ENCODE measurements at places on chromosomes 16 and 17.

- no peak for DNase-seq
These were observed 82.8 kb downstream of the SNX29 start for GRCh38 chr16:12059216-12059769.

- no peak for DNase-seq
These were observed 141.2 kb downstream of the LAT start for GRCh38 chr16:29126057-29126494.

DNA sequence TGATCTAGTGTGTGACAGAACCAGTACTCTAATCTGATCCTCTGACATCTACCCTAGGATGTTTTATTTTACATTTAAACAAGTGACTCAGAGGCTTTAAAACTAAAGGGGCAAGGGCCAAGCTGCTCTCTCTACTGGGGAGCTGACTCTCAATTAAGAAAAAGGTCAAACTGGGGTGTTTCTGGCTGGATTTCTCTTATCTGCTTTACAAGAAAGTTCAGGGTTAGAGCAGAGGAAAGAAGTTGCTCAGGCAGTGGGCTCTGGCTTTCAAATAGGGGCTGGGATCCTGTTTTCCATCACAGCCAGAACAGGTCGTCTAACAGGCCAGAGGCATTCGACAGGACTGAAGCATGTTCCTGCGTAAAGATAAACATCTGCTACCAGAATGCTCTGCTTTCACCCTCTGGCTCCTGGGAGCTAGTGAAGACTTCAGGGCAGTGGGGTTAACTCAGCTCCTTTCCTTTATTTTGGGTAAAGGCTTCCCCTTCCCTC is 8.5 kb downstream of the MMP28 start:
- no peak for DNase-seq

DNA sequence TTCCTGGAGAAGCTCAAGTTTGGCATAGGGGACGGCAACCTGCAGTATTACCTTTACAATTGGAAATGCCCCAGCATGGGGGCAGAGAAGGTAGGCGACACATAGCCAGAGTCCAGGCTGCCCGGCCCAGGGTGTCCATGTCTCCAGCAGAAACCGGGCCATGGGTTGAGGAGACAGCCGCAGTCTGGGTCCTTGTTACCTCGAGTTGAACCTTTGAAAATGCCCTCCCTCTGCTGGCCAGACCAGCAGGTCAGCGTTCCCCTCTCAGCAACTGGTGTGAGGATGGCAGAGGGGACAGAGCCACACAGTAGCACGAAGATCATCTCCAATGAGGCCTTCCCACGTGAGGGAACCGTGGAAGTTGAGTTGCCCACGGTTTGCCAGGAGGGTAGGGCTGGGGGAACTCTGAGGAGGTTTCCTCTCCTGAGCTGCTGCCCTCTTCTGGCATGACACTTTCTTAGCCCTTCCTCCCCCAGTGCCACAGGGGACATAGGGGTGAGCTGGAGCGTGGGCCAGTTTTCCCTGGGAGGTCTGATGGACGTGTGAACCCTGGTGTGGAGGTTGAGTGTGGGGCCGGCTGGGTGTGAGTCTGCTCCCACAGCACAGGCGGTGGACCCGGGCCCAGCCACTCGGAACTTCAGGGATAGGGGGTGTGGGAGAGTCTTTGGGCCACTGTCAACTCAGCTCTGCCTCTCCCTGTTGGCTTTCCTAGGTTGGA is 27.2 kb downstream of the PLCD3 start:
- no peak for DNase-seq

GRCh38 chr17:16889088-16889465 is 82.8 kb downstream of the TNFRSF13B start:
- DNase-seq = no peak

GRCh38 chr17:68749349-68750207 is 148.4 kb upstream of the FAM20A start:
- no peak for DNase-seq

DNA sequence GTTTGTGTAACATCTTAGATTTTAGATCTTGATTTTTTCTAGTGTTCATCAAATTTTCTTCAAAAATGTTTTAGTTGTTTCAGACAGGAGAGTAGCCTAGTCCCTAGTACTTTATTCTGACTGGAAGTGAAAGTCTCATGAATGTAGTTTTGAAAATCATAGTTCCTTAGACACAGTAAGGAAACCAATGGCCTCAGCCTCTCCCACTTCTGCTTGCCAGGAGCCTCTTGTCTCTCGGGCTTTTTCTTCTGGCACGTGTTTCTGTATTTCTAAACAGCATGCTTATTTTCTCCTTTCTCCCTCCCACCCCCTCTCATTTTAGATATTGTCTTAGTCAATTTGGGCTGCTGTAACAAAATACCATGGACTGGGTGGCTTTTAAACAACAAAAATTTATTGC is 9.8 kb downstream of the SLFN5 start:
- DNase-seq = no peak

- peak; percentile 83 for DNase-seq
These were observed 13.5 kb upstream of the ITGB3 start for GRCh38 chr17:47239967-47240651.

GRCh38 chr16:78106686-78107085 is 7.2 kb downstream of the WWOX start:
- DNase-seq = no peak

DNA sequence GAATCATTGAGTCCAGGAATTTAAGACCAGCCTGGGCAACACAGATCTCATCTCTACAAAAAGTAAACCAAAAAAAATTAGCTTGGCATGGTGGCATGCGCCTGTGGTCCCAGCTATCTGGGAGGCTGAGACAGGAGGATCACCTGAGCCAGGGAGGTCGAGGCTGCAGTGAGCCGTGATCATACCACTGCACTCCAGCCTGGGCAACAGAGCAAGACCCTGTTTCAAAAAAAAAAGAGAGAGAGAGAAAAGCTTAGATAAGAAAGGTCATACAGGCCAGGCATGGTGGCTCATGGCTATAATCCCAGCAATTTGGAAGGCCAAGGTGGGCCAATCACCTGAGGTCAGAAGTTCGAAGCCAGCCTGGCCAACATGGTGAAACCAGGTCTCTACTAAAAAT is 63.5 kb upstream of the DNAH17 start:
- no peak for DNase-seq

DNA sequence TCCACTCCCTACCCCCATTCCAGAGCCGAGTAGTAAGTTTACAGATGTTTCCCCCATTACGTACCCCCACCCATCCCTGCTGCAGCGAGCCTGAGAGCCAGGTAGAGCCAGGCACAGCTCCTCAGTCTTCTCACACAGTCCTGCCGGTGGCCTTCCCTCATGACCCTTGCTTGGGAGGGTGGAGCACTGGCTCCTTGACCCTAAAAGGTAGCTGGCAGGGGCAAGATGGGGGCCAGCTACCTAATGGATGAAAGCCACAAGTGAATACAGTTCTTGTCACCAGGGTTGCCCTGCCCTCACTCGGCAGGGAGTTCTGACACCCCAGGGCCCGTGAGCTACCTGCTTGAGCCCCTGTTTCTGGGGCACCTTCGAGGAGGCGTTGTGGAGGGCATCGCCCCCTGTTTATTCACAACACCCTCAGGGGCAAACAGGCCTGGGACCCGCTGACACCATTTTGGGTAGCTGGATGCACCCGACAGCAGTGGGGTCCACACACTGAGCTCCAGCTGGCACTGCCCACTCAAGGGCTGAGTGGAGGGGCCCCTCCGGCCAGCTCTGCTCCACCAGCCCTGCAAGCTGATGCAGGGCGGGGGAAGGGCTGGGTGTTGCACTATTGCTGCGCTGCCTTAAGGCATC is 22.2 kb downstream of the ADAM11 start:
- no peak for DNase-seq

- no peak for DNase-seq
These were observed 249.6 kb upstream of the AXIN2 start for GRCh38 chr17:65811043-65811442.

- no peak for DNase-seq
These were observed 163.5 kb downstream of the SDK2 start for GRCh38 chr17:73480740-73481139.

- DNase-seq = no peak
These were observed 55.5 kb upstream of the FAM20A start for GRCh38 chr17:68656666-68657065.

DNA sequence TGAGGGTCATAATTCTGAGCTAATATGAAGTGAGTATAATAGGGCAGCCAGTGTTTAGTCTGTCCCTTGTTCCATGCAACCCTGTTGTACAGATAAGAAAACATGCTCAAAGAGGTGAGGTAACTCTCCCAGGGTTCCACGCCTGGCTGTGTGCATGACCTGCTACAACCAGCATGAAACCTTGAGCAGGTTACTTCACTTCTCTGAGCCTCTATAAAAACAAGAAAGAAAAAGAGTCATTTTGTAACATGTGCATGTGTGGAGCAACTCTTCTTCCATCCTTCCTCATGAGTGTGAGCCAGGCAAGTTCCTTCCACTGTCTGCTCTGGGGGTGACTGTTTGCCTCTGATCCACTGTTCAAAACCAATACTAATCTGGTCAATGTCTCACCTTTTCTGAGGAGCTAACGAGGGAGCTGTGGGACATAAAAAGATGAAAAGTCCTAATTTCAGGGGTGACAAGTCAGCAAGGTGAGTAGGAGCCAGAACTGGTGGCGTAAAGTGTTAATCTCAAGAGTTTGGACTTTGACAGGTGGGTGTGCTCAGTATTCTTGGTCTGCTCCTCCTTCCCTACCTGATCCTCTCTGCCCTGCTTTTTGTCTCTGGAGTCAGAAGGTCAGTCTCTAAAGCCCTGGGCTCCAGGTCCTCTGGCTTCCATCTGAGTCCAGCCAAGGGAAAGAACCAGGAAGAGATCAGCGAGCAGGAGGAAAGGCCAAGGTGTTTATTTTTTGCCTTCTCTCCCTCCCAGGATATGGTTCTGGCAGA is 21.5 kb downstream of the GFOD2 start:
- DNase-seq = no peak

GRCh38 chr16:68645494-68646388 is 631 bp downstream of the CDH3 start:
- DNase-seq = no peak

GRCh38 chr16:5505091-5505887 is 407.7 kb upstream of the EEF2KMT start:
- no peak for DNase-seq

- DNase-seq = no peak
These were observed 37.9 kb downstream of the SOX8 start for GRCh38 chr16:1019231-1020090.

DNA sequence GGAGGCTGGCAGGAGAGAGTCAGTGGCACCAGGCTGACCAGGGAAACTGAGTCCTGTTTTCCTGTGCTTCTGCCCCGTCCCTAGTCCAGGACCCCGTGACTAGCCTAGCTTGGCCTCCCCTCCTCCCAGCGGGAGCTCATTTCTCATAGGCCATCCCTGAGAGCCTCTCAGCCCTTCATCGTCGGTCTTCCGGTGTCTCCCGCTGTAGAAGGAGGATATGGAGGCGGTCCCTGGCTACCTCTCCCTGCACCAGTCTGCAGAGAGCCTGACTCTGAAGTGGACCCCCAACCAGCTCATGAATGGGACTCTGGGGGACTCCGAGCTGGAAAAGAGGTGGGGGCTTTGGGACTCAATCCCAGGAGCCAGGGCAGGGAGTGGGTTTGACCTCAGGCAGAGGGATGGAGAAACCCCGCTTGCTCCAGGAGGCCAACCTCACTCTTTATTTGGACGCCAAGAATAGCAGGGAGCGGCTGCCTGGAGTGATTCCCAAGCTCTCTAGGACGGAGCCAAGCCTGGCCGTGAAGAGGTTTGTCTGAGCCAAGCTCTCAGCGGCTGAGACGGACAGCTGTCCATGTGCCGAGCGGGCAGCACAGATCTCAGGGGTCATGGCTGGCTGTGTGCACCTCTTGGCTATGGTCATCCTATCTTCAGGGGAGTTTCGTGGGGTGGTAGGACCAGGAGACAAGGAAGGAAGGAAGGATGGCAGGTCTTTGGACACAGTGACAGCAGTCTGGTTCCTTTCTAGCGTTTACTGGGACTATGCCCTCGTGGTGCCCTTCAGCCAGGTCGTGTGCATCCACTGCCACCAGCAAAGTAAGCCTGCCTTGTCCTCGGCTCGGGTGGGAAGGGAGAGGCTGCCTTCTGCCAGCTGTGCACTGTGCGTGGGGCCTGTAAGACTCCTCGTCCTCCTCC is 26.8 kb downstream of the SGSM2 start:
- DNase-seq = no peak

- DNase-seq = no peak
These were observed 21.3 kb upstream of the EMP2 start for GRCh38 chr16:10601444-10602408.

GRCh38 chr17:78377858-78378224 is 608 bp upstream of the PGS1 start:
- no peak for DNase-seq

DNA sequence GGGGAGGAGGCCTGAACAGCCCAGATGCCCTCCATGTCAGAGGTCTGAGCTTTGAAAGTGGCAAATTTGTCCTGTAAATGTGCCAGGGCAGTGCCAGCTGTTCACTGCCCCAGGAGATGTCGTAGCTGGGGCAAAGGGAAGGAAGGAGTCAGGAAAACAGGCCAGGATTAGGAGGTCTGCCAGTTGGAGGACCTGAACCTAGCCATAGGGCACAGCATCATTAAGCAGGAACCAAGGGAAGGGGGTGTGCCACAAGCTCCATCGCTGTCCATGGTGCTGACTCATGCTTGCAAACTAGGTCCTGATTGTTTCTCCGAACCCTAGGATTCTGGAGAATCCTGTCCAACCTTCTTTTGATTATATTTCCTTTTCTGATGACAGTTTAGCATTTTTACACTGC is 124.2 kb downstream of the TMEM132E start:
- DNase-seq = peak; percentile 6
